Activated CD4-positive, alpha-beta T cell treated with anti-CD3 and anti-CD28 coated beads, Interleukin-2, amount 50 U/mL, for 16 hours (primary cell): ENCODE measurements at places on chromosomes 2 and 18.
A peak's percentile ranks its signal among the peaks of the same experiment; 100 is the strongest.

DNA sequence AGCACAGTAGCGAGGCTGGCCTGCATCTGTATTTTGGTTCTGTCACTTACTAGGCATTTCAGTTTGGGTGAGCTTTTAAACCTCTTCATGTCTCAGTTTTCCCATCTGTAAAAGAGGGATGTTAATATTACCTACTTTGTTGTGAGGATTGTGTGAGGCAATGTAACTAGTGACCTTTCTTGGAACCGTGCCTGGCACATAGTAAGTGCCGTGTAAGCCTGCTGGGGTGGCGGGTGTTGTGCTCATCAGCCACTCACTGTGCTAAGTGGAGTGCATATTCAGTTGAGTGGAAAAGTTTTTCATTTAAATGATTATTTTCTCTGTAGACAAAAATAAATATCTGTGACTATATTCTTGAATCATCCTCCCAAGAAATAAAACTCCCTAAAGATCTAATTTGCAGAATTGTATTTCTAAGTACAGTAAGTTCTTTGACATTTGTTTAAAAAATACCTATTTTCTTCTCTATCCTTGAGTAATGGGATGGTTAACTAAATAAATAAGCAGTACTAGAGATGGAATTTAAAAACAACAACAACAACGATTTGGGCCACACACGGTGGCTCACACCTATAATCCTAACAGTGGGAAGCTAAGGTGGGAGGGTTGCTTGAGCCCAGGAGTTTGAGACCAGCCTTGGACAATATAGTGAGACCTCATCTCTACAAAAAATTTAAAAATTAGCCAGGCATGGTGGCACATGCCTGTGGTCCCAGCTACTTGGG, 56.7 kb downstream of the MALT1 start:
- no peak for DNase-seq

- peak; percentile 3 for DNase-seq
Observed at GRCh38 chr18:63025251-63026090, 294.1 kb downstream of the BCL2 start.

- DNase-seq = no peak
Observed at GRCh38 chr2:170217778-170218251, 39.9 kb downstream of the MYO3B start.

GRCh38 chr2:72925328-72925943, 8.1 kb downstream of the EMX1 start:
- no peak for DNase-seq

- no peak for DNase-seq
Observed at GRCh38 chr2:224142397-224143312, 103.6 kb upstream of the SERPINE2 start.

GRCh38 chr18:55422456-55423180, 165.4 kb downstream of the TCF4 start:
- DNase-seq = no peak

DNA sequence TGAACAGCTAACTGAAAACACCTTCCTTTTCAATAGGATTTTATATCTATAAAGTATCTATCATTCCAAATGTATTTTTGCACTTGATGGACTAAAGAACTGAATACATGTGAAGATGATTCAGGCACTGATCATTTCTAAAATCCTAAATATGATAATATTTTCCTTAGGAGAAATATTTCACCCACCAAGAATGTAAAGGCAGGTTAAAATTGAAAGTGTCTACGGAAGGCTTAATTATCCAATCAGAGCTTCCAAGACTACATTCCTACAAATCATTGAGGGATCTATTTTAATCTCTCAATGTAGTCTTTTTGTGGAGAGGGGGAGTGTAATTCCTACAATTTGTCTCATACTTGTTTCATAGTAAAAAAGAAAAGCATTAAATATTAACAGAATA, 3.6 kb downstream of the GALNT3 start:
- DNase-seq = no peak

DNA sequence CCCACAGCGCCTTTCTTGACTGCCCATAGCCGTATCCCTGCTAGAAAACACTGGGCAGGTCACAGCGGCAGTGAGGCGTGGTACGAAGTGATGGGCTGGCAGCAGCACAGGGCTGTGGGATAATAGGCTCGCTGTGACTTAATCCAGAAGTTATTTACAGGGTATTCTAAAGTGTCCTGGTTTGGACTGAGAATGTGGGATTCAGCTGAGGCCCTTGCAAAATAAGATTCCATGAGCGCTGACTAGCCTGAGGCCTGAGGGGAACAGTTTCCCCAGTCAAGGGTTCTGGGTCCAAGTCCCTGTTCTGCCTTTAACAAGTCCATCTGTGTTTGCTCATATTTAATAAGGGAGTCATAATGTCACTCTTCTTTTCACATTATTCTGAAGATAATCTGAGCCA, 34.6 kb downstream of the SETBP1 start:
- no peak for DNase-seq

- DNase-seq = no peak
Observed at GRCh38 chr2:50646226-50646625, 385.7 kb downstream of the NRXN1 start.

DNA sequence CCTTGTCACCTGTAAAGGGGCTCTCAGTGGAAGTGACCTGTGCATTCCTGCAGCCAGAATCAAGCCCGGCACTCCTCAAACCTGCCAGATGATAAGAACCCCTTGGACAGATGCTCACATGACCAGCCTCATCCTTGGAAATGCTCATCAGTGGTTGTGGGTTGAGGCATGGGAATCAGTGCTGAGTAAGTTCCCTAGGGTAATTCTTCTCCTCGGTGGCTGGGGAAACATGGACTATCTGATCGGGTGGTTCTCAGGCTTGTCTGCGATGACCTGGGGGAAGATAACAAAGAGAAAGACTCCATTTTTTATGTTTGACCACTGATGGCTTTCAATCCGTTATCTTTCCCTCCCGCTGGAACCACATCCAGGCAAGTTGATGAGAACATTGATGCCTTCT, 84.0 kb downstream of the SPP2 start:
- no peak for DNase-seq

- DNase-seq = no peak
Observed at GRCh38 chr2:237901932-237902850, 42.8 kb downstream of the RAMP1 start.

- no peak for DNase-seq
Observed at GRCh38 chr18:7812431-7813063, 245.4 kb downstream of the PTPRM start.

DNA sequence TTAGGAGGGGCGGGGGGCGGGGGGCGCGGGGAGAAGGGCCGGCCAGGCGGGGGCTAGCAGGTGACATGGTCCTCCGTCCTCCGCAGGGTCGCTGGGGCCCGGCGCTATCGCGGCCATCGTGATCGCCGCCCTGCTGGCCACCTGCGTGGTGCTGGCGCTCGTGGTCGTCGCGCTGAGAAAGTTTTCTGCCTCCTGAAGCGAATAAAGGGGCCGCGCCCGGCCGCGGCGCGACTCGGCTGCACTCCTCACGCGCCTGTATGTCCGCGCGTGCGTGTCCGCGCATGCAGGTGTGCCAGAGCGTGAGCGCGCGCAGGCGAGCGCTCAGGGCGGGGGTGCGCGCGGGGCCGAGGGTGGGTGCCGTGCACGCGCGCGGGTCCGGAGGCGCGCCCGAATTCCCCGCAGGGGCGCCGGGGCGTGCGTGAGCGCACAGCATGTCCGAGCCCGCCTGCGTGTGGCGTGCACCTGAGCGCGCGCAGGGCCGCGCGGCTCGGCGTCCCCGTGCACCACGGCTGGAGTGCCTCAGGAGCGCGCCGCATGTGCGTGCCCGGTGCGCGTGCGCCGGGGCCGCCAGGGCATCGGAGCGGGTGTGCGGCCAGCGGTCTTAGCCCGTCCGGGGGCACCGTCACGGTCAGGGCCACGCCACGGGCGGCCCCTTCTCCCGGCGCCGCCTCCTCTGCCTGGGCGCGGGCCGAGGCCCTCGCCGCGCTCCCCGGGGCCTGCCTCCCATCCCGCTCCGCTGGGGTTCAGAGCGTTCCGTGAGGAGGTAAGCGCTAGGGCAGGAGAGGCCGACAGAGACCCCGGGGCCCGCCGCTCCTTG, 6.3 kb downstream of the SNORC start:
- peak; percentile 20 for DNase-seq

DNA sequence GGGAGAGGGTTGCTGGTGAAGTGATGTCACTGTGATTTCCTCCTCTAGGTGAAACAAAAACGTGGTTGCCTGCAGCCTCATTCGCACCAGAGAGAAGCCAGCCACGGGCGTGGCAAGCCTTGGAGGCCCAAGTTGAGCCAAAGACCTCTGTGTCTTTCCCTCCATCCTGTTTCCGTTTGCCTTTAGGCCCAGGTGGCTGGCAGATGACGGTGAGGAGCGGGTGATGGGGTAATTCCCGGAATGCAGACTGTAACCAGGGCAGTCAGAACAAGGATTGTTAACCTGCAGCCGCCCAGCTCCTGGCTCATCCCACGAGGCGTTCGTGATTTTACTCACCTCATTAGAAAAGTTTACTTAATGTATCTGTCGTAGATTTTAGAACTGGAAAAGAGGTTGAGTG, 14.4 kb downstream of the CTIF start:
- no peak for DNase-seq

GRCh38 chr2:67036444-67036843, 360.7 kb upstream of the ETAA1 start:
- DNase-seq = no peak

GRCh38 chr18:23054553-23054952, 80.7 kb upstream of the CABLES1 start:
- DNase-seq = no peak

- DNase-seq = no peak
Observed at GRCh38 chr2:241129086-241129871, 20.0 kb downstream of the PASK start.

- peak; percentile 15 for DNase-seq
Observed at GRCh38 chr2:75466708-75467311, 93.9 kb downstream of the EVA1A start.

GRCh38 chr18:37238282-37239108, 327.1 kb downstream of the CELF4 start:
- no peak for DNase-seq

DNA sequence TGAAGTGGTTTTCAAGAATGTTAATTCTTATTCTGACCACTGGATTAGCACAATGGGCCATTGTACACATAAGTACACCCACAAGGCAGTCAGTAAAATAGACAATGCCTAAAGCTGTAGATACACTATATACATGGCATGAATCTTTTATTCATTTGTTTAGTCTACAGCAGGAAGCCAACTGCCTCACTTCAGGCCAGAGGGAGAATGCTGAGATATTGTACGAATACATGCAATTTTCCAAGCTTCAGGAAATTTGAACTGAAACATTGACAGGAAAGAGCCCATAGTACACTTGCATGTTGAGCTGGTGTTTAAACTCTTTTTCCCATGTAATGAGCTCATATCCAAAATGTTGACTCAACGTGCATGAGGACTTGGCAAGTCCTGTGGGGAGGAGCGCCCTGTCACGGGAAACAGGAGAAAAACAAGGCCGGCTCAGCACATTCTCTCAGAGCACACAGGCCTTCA, 111.6 kb upstream of the CYP1B1 start:
- DNase-seq = no peak

DNA sequence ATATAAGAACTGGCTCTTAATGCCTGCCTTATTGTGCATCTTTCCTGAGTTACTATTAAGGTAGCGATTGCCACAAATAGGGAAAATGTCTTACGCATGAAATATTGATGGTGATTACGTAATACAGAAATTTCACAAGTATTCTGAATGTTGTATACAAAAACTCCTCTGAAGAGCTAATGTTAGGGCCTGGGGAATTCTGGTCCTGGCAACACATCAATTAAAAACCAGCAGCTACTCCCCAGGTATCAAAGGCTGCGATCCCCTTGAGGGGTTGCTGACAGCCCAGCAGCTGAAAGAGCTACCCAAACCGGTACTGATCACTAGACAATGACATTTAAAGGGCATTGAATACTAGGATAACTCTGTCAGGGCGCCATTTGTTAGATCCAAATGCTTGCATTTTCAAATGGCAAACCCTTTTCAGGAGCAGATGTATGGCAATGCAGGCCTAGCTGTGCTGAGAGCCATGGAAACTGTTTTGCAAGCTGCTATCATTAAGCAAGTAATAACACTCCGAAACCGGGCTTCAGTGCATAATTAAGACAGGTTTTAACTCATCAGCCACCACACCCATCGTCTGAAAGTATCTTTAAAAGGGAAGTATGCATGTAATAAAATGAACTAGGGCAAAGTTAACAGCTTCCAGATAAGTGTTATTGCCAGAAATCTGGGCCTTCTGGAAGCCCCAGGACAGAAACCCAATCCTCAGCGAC, 78.4 kb downstream of the CLHC1 start:
- no peak for DNase-seq

DNA sequence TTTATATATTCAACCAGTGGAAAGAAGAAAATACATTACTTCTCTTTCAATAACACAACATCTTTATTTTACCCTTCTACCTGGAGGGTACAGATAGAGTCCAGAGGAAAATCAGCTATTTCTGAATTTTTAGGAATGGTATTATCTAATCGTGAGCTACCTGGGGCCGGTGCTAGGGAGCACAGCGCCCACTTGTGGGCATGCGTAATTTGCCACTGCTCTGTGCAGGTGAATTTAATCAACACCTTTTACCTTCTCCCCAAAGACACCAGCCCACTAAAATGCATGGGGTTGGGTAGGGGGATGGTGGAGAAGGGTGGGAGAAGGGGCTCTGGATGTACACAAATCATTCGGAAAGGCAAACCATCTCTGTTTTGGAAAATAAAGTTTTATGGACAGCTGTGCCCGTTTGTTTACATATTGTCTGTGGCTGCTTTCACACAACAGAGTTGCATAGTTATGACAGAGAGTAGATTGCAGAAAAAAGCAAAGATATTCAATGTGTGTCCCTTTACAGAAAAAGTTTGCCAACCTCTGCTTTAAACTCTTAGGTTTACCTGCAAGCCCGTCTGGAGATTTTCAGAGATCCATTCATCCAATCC, 51.5 kb upstream of the DCC start:
- peak; percentile 12 for DNase-seq

DNA sequence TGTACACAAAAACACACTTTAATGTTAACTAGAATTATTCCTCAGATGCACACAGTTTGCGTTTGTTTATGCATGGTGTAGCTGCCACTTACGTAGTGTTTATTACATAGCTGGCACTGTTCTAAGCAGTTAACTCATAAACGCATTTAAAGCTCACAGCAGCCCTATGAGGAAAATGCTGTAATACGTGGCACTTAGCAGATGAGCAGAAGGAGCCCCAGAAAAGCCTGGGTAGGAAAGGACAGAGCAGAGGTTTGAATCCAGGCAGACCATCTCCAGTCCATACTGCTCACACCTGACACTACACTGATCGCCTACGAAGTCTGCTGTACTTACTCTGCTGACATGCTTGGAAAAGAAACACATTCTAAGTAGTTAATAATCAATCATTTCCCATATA, 66.6 kb downstream of the BCL2 start:
- no peak for DNase-seq

DNA sequence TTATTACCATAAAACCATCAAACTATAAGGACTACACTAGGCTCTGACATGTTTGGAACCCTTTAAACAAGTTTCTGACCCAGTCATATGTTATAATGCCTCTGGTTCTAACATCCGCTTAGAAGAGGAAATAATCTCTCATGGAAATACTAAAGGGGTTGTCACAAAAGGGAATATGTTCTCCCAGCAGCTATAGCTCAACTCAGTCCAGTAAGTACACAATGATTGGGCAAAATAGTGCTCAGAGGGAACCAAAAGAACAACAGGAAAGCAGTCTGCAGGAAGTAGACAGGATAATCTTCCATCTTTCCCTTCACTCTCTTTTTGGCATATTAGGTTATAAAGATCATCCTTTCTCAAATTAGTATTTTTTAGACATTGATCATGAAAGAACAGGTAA, 4.3 kb downstream of the SRBD1 start:
- no peak for DNase-seq
